ENCODE measurements at places on chromosomes 1 and 21.
A peak's percentile ranks its signal among the peaks of the same experiment; 100 is the strongest.

DNA sequence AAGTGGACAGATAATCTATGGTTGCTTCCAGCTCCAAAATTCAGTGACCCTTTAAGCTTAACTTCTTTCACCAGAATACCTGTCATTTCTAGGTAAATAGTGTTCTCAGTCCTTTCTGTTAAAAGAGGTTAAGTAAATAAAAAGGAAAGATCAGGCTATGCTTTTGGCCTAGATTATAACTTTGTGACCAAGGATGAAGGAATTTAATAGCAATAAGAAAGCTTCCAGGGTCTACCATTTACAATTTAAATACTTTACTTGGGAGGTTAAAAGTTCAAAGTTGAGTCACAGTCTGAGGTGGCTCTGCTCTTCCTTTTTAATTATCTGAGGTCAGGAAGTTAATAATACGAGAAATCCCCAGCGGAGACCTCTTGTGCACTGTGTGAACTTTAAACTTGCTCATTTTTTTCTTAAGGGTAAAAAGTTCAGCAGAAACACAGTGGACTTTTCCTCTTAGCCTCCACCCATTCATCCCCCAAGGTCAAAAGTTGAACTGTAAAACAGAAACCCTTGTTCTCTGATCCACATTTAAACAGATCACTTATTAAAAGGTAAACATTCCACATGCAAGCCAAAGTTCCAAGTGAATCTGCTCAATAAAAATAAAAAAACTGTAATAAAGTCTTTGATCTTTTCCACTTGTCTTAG lies 187.1 kb downstream of the NRIP1 start:
- no peak for DNase-seq

DNA sequence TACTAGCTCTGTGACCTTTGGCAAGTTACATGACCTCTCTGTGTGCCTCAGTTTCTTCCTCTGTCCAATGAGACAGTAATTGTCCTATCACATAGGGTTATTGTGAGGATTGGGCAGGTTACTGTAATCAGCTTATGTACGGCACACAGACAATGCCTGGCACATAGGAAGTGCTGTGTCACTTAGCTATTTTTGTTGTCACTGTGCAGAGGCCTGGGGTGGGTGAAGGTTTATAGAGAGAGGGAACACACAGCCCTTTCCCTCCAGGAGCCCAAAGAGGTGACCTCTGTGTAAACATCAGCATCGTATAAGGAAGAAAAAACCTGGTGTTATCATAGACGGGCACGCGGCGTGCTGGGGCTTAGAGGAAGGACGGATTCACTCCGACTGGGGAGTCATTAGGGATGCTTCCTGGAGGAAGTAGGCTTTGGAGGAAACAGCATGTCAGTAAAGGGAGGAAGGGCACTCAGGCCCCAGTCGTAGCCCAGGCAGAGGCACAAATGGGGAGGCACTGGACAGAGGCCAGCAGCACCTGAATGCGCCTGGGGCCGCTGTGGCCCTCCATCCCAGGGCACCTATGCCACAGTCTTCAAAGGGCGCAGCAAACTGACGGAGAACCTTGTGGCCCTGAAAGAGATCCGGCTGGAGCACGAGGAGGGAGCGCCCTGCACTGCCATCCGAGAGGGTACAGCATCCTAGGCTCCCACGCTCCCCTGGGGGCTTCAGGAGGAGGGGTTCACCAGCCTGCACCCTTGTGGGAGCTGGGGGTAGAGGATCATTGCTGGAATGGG lies 21.2 kb downstream of the CDK18 start:
- DNase-seq, result no peak

DNA sequence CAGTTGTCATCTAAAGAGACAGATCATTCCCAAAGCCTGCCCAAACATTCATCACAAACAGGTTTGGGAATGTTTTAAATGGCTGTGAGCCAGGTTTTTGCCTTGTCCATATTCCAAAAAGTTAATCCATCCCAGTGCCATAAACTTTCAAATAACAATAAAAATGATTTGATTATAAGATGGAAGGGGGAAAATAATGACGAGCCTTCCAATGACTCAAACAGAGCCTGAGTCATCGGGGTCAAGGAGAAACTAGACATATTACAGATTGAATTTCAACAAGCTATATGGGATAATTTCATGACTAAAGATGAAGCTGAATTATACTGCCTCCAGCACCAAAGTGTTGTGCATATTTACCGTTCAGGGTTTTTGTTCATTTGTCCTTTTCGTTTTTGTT lies 195.8 kb upstream of the PKN2 start:
- DNase-seq, result no peak

DNA sequence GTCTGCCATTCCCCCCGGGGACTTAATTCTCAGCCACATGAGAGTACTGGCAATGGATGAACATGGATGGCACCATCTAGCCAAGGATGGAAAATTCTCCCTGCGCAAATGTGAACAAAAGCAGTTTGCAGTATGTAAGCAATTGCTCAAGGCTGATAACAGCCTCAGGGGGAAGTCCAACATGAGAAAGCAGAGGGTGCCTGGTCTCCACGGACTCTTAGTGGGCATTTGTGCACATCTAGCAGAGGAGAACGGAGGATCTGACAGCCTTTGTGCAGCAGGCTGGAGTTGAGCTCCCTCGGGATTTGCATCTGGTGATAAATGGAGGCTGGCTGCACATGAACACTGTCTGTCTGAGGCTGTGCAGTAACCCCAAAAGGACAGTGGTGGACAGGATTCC lies 13.9 kb upstream of the OLIG1 start:
- DNase-seq, result no peak

GRCh38 chr21:45596704-45597318 lies 46.7 kb upstream of the PCBP3 start:
- peak; percentile 79 for DNase-seq

- no peak for DNase-seq
These were observed 20.5 kb downstream of the OLFML3 start for GRCh38 chr1:113999799-114000198.

- no peak for DNase-seq
These were observed 11.4 kb upstream of the ERI3 start for GRCh38 chr1:44366371-44366975.

DNA sequence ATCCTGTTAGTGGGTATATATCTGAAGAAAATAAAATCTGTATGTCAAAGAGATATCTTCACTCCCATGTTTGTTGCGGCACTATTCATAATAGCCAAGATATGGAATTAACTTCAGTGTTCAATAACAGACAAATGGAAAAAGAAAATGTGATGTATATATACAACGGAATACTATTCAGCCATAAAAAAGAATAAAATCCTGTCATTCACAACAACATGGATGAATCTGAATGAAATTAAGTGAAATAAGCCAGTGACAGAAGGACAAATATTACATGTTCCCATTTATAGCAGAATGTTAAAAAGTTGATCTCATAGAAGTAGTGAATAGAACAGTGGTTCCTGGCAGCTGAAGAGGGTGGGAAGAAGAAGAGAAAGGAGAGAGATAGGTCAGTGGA lies 239.1 kb upstream of the RUNX1 start:
- no peak for DNase-seq

DNA sequence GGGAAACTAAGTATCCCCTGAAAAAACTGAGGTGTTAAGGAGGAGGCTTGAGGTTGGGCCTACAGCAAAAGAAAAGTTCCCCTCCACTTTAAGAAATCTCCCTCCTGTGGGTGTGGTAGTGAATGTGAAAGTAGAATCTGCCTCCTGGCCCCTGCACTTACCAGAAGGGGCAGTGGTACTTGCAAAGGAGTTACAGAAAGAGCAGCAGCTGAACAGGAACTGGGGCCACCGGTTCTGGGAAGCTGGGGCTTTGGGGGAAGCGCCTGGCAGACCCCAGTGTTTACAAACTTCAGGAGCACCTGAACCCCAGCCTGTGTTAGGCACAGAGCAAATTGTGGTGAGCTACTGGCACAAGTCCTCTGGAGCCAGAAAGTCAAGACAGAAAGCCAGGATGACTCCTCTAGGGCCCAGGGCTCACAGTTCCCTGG lies 250.2 kb upstream of the FGGY start:
- peak; percentile 7 for DNase-seq

- no peak for DNase-seq
These were observed 54.6 kb upstream of the BOLA1 start for GRCh38 chr1:149844650-149845255.

- no peak for DNase-seq
These were observed 33.9 kb downstream of the LDLRAD2 start for GRCh38 chr1:21845646-21846641.

DNA sequence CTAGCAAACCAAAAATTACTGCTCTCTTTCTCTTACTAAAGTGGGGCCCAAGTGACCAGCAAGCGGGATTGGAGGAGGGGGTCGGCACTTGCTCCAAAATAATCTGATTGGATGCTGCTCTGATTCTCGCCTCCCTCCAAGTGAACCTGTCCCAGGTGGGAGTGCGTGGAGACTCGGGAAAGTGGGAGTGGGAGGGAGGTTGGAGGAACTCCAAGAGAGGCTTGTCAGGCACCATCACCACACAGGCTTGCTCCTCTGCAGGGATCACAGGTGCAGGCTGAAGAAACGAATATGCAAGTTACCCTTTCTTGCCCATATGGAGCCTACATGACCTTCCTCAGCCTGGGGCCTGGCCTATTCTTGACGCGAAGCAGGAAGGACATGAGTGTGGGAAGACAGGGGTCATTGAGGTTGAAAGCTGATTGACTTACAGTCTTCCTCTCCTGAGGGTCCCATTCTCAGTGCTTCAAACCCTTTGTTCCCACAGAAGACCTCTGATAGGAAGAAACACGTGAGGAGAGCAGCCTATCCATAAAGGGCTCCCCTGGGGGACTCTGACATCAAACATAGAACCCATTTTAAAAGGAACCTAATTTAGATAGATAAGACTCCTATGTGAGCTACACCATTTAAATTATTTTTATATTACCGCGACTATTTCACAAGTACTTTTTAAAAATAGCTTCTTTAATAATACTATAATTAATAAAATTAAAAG lies 14.2 kb downstream of the RGS8 start:
- no peak for DNase-seq

DNA sequence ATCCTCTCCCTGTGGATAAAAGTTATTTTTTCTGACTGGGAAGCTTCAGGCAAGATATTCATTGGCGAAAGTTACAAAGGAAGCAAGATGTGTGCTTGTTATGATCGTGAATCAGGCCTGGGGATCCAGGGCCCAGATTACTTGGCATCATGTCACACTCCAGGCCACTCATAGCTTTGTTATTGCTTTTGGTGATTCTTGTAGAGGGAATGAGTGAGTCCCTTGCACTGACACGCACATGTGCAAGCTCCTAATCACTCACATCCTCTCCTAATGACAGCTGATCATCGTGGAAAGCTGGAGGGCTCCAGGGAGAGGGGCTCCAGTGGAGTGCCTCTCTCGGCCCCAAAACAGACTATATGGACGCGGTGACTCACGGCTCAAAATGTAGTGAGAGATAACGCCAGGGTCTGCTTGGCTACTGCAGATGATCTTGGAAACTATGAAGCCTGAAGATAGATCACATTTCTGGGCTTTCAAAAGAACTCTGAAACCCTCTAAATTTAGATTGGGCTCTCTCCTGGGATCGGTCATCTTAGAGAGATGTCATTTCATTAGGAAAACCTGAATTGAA lies 481.1 kb upstream of the USP24 start:
- no peak for DNase-seq

- DNase-seq, result no peak
These were observed 87.1 kb downstream of the VCAM1 start for GRCh38 chr1:100806601-100807000.

GRCh38 chr1:174743654-174744561 lies 255.8 kb upstream of the CACYBP start:
- DNase-seq, result no peak

- no peak for DNase-seq
These were observed 292.9 kb downstream of the PLPP3 start for GRCh38 chr1:56286506-56286905.

DNA sequence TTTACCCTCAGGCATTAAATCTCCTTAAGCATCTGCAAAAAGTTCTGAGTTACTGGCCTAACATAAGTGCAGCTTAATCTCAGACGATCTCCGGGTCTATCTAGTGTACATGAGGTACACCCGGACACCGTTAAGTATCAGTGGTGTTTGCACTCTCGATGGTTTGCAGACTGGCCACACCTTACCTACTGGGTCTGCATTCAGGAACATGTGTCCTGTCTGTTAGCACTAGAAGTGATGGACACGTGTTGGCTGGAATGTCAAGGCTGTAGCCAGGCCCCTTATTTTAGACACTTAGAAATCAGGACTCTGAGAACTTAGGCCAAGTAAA lies 783 bp upstream of the AGL start:
- DNase-seq, result no peak

DNA sequence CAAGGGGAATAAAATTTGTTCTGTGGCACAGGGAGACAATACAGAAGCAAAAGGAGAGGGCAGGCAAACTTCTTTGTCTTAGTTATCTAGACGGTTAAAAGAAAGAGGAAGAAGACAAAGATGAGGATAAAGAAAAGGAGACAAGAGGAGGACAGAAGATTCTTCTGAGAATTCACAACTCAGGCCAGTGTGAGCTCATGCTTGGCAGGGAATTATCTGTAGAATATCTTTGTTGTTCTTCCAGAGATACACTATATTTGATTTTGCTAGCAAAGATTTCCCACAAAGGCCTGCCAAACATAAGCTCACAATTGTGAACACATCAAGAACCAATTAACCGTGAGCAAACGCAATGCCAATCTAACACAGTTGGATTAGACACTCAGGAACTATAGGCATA lies 21.4 kb downstream of the SLC16A1 start:
- DNase-seq, result no peak

DNA sequence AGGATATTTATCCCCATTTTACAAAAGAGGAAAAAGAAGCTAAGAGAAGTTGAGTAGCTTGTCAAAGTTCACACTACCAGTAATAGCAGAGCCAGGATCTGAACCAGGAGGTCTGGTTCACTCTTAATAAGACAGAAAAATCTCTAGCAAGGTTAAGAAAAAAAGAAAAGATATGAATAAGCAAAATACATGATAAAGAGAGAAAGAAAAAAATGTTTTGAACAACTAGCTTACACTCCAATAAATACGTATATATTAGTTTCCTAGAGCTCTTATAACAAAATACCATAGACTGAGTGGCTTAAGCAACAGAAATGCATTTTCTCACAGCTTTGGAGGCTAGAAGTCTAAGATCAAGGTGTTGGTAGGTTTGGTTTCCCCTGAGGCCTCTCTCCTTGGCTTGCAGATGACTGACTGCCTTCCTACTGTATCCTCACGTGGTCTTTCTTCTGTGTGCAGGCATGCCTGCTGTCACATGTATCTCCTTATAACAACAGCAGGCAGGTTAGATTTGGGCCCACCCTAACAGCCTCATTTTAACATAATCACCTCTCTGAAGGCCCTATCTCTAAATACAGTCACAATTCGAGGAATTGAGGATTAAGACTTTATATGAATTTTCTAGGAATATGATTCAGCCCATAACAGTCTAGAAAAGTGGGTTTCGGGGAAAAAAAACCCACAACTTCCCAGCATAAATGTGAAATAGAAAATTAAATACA lies 60.4 kb downstream of the LEPR start:
- DNase-seq, result no peak

GRCh38 chr1:29310616-29311180 lies 74.4 kb downstream of the PTPRU start:
- no peak for DNase-seq

- DNase-seq, result no peak
These were observed 24.7 kb upstream of the LRRC47 start for GRCh38 chr1:3821004-3821403.

DNA sequence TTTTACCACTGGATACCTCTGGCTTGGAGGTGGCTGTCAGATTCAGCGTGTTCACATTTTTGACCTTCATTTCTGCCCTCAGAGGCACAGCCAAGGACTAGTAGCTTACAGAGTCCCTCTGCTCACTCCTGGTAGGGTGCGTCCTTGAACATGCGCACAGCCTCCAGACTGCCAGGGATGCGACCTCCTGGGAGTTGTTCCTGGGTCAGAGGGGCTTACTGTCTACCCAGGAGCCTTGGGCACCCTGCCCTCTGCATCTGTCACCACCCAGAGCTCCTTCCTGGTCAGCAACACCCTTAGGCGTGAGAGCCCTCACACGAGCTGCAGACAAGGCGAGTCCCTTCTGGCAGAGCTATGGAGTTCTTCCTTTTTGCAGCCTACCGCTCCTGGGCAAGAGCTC lies 1.7 kb downstream of the SLX9 start:
- DNase-seq, result no peak
